GM12891 (cell line): ENCODE measurements at places on chromosomes 3 and 15.

GRCh38 chr3:35081899-35082298, 557.4 kb upstream of the ARPP21 start:
- DNase-seq, result no peak

GRCh38 chr3:42693530-42693930, 8.2 kb downstream of the KLHL40 start:
- DNase-seq, result no peak

GRCh38 chr15:88658972-88659931, 20.4 kb downstream of the ISG20 start:
- no peak for DNase-seq

- no peak for DNase-seq
Observed at GRCh38 chr15:92151741-92152140, 241.9 kb upstream of the ST8SIA2 start.

GRCh38 chr15:98899272-98900021, 108.1 kb downstream of the PGPEP1L start:
- DNase-seq, result no peak

DNA sequence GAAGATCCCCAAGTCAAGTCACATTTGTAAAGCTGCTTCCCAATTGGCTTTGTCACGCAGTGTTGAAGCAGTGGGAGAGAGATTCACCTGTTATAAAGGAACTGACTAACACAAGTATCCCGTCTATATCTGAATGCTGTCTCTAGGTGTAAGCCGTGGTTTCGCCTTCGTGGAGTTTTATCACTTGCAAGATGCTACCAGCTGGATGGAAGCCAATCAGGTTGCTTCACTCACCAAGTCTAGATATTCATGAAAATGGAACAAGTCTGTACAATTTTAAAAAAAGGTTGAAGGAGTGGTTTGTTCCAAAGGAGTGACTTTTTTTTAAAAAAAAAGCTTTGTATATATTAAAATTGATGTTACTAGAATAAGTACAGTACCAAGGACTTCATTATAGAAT, 11.7 kb downstream of the RBM5 start:
- no peak for DNase-seq

- DNase-seq, result no peak
Observed at GRCh38 chr3:9276761-9277370, 27.4 kb upstream of the SRGAP3 start.

DNA sequence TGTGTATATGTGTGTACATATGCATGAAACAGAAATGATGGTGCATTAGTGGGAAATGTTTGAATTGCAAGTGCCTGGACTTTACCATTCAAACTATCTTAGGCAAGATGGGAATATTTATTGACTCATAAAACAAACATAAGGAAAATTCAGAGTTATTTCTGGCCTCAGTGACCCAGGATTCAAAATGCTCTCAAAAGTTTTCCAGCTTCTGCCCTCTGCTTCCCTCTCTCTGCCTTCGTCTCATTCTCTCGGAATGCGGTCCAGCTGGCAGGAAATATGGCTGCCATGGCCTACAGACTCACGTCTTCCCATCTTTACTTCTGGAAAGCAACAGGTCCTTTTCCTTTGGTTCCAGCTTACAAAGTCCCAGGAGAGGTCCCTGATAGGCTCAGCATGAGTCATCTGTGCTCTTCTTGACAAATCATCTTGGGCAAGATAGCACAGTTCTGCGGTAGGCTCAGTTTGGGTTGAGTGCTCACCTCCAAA, 8.7 kb upstream of the ZNF774 start:
- DNase-seq, result no peak

DNA sequence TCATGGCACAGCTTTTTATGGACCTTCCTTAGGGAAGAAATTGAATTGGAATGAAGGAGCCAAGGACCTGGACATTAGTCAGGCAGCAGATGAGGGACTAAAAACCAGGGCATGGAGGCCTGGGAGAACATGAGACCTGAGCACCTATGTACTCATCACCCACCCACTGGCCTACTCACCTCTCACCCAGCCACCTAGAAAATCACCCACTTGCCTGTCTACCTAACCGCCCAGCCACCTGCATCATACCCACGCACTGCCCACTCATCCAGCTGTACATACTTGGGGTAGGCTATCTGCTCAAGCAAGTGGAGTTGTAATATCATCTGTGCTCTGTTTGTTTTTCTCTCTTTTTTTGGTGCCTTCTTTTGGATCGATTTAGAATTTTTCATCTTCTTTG, 65.3 kb upstream of the SLCO2A1 start:
- no peak for DNase-seq

GRCh38 chr3:189836795-189837194, 205.6 kb downstream of the TP63 start:
- no peak for DNase-seq

- DNase-seq, result no peak
Observed at GRCh38 chr3:73571238-73571794, 53.4 kb downstream of the PDZRN3 start.

GRCh38 chr3:46660543-46661523, 32.6 kb downstream of the ALS2CL start:
- DNase-seq, result peak; percentile 5

- no peak for DNase-seq
Observed at GRCh38 chr3:147298511-147298982, 107.8 kb downstream of the ZIC4 start.

- DNase-seq, result no peak
Observed at GRCh38 chr15:63194302-63194701, 4.9 kb downstream of the RAB8B start.

GRCh38 chr15:79593119-79593869, 161.2 kb downstream of the MINAR1 start:
- DNase-seq, result no peak
